K562 (cell line): ENCODE measurements at places on chromosomes 6 and 20. TPM values are rescaled to one million over a fixed set of nuclear protein-coding genes. Genes with fewer than 3 reads are reported as not detected.

GRCh38 chr20:61436667-61437279 lies 184.7 kb downstream of the CDH4 start:
- no peak for DNase-seq

- no peak for DNase-seq
Observed at GRCh38 chr6:50990750-50991446, 172.2 kb downstream of the TFAP2B start.

DNA sequence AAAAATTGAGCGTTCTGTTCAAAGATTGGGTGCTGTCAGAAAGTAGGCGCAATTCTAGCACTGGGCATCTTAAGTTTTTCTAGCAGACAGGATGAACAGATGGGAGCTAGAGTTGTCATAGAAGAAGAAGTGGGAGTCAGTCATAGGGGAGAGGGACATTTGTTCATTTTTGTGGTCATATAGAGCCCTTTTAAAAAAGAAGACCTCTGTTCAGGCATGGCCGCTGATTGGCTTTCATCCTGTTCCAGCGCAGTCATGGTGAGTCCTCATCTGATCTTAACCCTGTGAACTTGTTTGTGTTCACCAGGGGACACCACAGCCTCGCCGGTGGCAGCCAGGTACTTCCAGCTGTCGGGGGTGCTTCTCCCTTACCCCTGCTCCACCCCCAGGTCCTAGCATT lies 29.7 kb upstream of the PBOV1 start:
- DNase-seq, result no peak

DNA sequence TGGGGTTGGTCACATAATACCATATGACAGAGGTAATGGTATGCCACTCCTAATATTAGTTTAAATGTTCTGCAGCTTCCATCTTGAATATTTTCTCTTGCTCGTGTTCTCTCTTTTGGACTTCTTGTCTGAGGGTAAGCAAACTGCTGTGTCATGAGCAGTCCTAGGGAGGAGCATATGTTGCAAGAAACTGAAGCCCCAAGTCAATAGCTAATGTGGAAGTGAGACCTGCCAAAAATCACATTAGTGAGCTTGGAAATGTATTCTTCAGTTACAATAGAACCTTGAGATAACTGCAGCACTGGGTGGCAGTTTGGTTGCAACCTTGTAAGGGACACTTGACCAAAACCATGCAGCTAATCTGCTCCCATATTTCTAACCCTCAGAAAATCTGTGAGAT lies 178.2 kb upstream of the IMPG1 start:
- DNase-seq, result no peak

TXLNB gene
- total RNA-seq, result not detected in 2 replicates

DNA sequence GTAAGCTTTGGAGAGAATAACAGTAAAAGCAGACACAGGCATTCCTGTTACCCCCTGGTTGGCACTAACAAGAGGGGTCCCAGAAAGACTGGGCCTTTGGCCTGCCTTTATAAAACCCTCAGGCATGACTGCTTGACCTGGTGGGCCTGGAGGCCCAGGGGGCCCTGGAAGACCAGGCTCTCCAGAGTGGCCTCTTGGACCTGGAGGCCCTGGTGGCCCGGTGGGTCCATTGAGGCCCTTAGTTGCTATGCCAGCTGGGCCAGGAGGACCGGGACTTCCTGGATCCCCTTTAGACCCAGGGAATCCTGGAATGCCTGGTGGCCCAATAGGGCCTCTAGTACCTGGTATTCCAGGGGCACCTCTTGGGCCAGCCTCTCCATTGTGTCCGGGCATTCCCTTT lies 5.5 kb downstream of the COL10A1 start:
- DNase-seq, result no peak

- no peak for DNase-seq
Observed at GRCh38 chr20:43564993-43565757, 6.3 kb downstream of the SGK2 start.

SSTR4 gene
- not detected in 2 replicates for total RNA-seq

DNA sequence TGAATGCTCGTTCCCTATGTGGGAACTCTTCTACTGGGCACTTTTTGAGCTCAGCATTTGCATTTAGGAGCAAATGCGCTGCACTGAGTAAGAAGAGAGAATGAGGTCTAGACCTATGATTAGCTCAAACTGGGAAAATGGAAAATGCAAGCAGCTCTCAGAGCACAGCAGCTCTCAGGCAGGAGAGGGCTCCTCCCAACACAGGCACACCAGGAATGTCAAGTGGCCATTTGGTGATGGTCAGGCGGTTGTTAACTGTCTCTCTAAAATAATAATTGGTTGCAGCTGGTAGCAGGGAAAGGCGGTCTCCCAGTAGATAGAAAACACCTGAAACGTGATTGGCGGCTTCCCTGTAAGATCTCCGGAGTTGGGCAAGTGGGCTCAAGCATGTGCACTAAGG lies 162.0 kb upstream of the ECI2 start:
- no peak for DNase-seq

MEP1A gene
- not detected in 2 replicates for total RNA-seq

DDO gene
- 0.09 TPM in 1 of 2 replicates, not detected in the other for total RNA-seq

- DNase-seq, result no peak
Observed at GRCh38 chr6:18154507-18155149, at the start of gene TPMT. Gene TPMT (minus strand): TSS chr6:18155077. CDS start chr6:18149127, 5,950 bp downstream.

GRCh38 chr20:57397693-57398108 lies 6.5 kb downstream of the RBM38 start:
- DNase-seq, result no peak

DNA sequence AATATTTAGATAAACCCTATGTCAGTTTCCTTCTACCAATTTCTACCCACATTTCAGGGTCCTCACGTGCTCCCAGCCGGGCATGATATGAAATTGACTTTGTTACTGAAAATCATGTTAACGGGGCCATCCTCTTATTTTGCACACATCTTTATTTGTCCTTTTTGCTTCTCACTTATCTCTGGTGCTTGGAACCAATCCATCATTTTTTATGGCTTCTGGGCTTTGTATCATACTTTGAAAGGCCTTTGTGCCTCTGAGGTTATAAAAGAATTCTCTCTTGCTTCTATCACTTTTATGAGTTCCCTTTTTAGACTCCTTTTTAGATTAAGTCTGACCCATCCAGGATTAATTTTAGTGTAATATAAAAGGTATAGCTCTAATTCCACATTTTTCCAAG lies 117.1 kb upstream of the PRND start:
- DNase-seq, result no peak

TOX2 gene
- total RNA-seq, result not detected in 2 replicates

GRCh38 chr6:145132709-145133108 lies 602.6 kb downstream of the EPM2A start:
- no peak for DNase-seq

DNA sequence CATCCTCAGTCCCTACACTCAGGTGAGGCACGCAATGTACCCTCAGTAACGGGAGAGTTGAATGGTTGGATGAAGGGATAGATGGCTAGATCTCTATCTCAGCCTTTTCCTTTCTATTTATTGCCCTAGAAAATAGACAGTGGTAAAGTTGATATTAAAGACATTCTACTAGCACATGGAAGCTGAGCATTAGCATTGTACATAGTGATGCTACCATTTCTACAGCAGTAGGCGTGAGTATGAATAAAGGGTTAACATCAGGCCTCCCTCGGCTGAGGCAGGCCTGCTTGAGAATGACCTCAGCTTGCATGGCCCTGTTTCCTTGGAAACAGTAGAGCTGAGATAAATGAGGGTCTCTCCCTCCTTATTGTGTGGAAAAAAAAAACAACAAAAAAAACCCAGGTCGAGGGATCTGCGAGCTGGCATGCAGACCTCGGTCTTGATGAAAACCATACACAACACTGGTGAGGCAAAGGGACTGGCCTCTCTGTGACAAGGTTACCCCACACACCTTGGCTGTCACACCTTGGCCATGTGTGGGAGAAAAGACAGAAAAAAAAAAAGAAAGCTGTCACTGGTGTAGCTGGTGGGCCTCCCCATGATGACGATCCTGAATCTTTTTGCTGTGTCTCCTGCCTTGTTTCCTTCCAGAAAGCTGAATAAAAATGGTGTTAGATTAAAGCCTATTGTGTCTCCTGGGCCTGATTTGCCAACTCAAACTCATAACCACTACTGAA lies 160.0 kb downstream of the HACE1 start:
- no peak for DNase-seq

GRCh38 chr6:15675536-15676220 lies 12.8 kb upstream of the DTNBP1 start:
- no peak for DNase-seq

DNA sequence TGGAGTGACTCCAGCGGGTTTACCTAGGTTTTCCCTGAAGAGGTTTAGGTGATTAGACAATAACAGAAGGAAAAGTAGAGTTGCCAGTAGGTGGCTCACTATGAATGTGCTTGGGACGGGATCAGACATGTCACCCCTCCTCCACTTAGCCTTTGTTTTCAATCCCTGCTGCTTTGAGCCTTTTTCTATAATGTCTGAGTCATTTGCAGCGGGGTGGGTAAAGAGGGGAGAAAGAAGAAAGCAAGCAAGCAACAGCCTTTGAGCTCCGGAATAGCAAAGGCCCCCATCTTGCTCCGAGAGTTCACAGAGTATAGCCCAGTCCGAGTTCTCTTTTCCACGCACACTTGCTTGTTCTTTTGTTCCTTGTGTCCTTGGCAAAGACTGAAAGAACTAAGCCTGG lies 129.1 kb downstream of the PACRG start:
- DNase-seq, result no peak

- DNase-seq, result no peak
Observed at GRCh38 chr6:37060195-37060559, 54.7 kb downstream of the FGD2 start.

GRCh38 chr6:126107475-126108166 lies 121.3 kb downstream of the TRMT11 start:
- DNase-seq, result no peak

MYO6 gene
- 5.4 and 5.5 TPM in 2 replicates for total RNA-seq

DNA sequence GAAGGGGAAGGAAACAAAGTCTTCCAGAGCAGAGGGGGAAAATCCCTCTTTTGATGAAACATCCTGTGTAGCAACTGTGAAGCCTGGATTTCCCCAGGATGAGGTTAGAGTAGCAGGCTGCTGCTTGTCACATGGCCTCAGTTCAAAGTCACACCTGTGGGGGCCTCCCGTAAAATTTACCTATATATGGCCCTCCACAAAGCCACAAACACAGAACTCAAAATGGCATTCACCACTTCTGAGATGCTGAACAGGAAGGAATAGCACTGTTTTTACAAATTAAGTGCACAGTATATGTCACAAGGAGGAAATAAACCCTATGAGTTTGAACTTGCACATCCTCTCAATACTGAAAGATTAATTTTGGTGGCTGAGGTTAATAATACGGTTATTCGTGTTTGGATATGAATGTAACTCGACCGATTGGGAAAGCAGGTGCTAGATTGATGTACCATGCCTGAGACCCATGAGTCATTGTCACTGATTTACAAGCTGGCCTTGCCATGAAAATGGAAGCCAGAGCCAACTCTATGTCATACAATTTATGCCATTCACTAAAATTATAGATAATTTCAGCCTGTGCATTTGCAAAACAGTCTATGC lies 70.6 kb downstream of the SGK1 start:
- DNase-seq, result no peak

GRCh38 chr6:54419885-54420284 lies 111.6 kb downstream of the TINAG start:
- DNase-seq, result no peak
